ENCODE measurements at places on chromosomes 3 and 15.

- no peak for DNase-seq
These were observed 18.4 kb downstream of the RBP1 start for GRCh38 chr3:139521144-139521543.

DNA sequence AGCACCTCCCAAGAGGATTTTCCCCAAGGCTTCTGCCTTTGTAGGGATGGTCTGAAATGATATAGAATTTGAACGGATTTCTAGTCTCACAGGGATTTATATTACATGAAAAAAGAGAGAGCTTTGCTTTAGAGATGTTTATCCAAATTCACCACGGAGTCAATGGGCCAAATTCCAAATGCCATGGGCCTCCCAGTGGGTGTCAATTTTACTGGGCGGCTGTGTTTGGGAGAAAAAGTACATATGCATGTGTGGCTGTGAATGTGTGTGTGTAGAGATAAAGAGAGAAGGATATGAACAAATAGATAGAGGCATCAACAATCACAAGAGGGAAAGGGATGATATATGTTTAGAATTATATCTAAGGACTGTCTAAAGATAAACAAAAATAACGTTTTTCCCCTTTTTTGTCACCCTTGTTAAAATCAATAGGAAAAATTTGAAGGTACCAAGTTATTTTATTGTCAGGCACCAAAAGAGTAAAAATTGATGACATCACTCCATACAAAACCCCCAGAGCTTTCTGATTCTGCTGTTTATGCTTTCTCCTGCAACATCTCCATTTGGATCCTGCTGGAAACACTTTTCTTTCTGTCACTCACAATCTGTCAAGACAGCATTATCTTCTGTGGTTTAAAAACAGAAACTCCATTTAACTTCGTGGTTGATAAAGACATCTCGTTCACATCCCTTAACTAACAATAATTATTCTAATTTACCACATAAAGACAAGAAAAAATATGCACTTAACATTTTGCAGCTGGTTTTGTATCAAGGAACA lies 160.7 kb downstream of the FHIT start:
- DNase-seq: no peak

DNA sequence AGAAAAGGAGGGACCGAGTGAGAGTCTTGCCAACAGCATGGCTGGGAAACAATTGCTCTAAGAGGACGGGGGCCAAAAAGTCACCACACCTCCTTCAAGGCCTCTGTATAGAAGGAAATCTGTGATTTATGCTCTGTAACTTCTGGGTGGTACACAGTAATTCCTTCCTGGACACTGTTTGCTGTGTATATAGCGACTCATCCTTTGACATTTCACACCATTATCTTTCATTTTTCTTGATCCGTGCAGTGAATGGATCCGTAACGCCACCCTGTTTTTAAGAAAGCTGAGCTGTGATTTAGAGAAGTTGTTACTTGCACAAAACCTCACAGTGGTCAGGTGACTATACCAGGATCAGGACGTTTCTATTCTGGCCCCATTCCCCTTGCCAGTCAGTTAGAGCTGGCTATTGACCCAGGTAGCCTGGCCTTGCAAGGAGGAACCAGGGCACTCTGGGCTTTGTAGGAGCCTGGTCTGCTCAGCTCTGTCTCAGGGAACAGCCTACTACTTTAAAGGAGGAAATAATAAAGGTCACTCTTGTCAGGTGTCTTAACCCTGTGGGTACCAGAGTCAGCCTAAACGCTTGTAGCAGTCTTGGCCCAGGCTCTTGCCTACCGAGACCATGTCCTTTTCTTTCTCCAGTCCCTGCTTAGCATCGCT lies 86.5 kb upstream of the MYZAP start:
- no peak for DNase-seq

GRCh38 chr3:125054449-125055329 lies 1.1 kb downstream of the HEG1 start:
- no peak for DNase-seq

DNA sequence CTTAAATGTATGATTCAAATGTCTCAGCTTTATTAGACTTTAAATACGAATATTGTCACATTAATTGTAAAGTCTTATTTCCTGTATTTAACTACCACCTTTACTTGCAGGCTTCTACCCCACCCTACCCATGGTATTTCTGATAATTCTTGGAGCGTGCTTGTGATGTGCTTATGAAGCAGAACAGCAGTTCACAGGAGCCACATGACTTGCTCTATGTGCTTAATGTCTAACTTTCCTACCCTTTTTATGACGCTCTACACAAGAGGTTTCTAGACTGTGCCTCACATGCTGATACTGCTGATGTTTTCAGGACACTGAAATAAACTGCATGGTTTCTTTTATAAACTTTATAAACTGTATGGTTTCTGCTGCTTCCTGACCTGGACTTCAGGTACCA lies 553.5 kb upstream of the CCDC54 start:
- DNase-seq: no peak

DNA sequence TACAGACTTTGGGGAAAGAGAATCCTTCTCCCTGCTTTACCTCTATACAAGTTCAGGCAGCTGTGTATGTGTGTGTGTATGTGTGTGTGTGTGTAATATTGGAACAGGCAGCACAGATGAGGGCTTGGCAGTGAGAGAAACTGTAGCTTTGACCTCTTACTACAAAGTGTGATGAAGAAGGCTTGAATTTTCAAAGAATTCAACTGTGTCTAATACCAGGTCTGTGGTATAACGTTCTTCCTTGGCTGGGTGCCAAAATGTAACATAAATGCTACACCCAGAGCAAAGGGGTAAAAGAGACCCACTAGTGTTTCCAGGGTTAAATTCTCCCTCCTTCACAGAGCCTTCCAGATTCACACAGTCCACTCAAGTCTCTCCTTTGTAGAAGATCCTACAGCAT lies 51.1 kb downstream of the CHST2 start:
- DNase-seq: no peak

GRCh38 chr3:107045791-107046190 lies 331.4 kb upstream of the CCDC54 start:
- no peak for DNase-seq

- no peak for DNase-seq
These were observed 122.0 kb upstream of the MELTF start for GRCh38 chr3:197151580-197151979.

- no peak for DNase-seq
These were observed 44.3 kb upstream of the SLC24A5 start for GRCh38 chr15:48076454-48076853.

- no peak for DNase-seq
These were observed 504.1 kb downstream of the NTRK3 start for GRCh38 chr15:87752250-87752951.

- no peak for DNase-seq
These were observed 26.1 kb downstream of the RPL39L start for GRCh38 chr3:187112934-187113793.

- no peak for DNase-seq
These were observed 8.9 kb downstream of the MKRN2OS start for GRCh38 chr3:12536423-12536822.

- DNase-seq: no peak
These were observed 65.5 kb downstream of the GALK2 start for GRCh38 chr15:49235446-49236124.

- no peak for DNase-seq
These were observed 196.3 kb downstream of the EPHA3 start for GRCh38 chr3:89303701-89304100.

DNA sequence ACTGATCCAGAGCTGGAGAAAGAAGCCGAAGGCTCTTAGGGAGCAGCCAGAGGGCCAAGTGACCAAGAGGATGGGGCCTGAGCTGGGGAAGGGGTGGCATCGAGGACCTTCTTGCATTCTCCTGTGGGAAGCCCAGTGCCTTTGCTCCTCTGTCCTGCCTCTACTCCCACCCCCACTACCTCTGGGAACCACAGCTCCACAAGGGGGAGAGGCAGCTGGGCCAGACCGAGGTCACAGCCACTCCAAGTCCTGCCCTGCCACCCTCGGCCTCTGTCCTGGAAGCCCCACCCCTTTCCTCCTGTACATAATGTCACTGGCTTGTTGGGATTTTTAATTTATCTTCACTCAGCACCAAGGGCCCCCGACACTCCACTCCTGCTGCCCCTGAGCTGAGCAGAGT lies 9.5 kb downstream of the CHRD start:
- no peak for DNase-seq

DNA sequence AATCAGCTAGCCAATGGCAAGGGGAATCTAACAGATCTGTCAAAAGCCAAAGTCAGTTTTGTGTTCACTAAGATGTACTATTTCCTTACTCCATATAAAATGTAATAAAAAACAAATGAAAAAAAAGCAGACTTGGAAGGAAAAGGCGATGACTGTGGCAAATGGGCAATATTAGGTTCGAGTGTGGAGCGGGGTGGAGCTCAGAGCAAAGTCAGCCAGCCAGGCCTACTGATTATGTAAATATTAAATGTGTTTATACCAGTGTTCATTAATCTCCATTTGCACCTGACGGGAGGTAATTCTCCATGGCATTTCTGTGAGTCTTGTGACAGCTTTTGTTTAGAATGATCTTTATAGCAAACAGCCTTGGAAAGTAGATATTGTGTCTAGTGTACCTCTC lies 96.2 kb upstream of the KCNMB2 start:
- no peak for DNase-seq

GRCh38 chr15:59501597-59501996 lies 63.6 kb downstream of the FAM81A start:
- no peak for DNase-seq

- no peak for DNase-seq
These were observed 188.7 kb downstream of the NSUN3 start for GRCh38 chr3:94251566-94251965.

DNA sequence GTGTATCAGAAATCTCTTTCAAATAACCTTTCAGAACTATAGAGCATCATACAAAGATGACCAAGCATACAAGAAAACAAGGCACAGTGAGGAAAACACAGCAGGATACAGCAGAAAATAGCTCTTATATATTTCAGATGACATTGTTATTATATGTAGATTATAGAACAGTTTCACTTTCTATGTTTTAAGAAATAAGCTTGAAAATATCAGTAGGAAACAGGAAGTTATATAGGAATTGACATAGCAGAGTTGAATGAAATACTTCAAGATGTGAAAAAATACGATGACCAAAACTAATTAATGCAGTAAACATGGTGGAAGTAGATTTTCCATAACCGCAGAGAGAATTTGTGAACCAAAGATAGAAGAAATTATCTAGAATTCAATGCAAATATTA lies 75.2 kb downstream of the LYSMD4 start:
- no peak for DNase-seq

DNA sequence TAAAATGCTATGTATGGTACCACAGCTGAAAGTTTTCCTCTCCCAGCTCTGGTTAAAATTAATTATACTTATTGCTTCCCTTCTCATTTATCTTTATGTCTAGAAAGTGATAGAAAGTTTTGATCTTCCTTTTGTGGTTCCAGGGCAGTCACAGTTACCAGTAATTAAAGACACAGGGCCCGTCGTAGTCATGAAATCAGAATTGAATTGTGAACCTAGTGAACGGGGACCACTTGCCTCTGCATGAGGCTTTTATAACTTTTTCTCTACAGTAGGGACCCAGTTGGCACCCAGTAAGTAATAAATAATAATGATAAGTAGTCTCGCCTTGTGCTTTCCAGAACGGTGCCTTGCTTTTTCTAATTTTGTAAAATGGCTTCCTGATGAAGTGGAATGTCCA lies 231.7 kb upstream of the SATB1 start:
- DNase-seq: no peak

- DNase-seq: no peak
These were observed 8.6 kb upstream of the TEX9 start for GRCh38 chr15:56356616-56357015.

- DNase-seq: no peak
These were observed 67.6 kb downstream of the EFCAB12 start for GRCh38 chr3:129360705-129361460.

- DNase-seq: no peak
These were observed 42.7 kb upstream of the SKOR1 start for GRCh38 chr15:67782691-67782991.

GRCh38 chr3:151933234-151933853 lies 59.9 kb downstream of the SUCNR1 start:
- DNase-seq: no peak

DNA sequence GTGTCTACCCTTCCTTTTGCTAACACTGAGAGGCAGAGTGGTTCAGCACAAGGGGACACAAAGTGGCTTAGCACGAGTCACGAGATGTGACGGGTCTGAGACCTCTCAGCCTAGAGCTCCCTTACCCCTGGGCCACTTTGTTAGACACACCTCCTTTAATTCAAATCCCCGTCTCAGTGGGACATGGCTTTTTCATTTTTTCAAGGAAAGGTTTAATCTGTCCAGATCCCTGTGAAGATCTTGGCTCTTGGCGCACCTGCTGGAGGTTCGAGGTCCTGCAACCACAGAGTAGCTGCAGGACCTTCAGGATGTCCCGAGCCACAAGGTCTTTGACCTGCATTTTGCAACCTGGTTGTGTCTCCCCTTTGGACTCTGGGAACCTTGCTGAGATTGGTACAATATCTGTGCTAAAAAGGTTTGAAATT lies 52.0 kb downstream of the LPP start:
- no peak for DNase-seq

DNA sequence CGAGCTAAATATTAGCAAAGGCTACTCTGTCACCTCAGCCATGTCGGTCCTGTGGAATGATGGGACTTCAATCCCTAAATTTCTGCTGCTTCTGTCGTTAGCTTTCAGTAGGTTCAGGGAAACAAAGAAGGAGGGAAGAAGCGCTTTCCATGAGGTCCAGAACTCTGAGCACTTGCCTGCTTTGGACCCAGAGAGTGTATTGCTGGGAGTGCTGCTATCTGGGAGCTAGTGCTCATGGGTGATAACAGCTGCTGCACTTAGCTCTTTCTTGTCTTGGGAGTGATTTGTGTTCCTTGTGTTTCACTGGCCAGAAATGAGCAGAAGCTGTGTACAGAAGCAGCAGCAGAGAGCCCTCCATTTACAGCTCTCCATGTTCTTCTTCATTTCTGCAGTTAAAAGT lies 369.8 kb downstream of the DIPK2A start:
- no peak for DNase-seq

- DNase-seq: no peak
These were observed 583.0 kb upstream of the ROBO1 start for GRCh38 chr3:80350771-80351170.
